ENCODE measurements at places on chromosomes 12 and 14. TPM values are rescaled to one million over a fixed set of nuclear protein-coding genes. Genes with fewer than 3 reads are reported as not detected.

DPF3 gene
- total RNA-seq: 5.4 TPM

A2M gene
- 3.1 TPM for total RNA-seq

GPR84 gene
- total RNA-seq: not detected

DNA sequence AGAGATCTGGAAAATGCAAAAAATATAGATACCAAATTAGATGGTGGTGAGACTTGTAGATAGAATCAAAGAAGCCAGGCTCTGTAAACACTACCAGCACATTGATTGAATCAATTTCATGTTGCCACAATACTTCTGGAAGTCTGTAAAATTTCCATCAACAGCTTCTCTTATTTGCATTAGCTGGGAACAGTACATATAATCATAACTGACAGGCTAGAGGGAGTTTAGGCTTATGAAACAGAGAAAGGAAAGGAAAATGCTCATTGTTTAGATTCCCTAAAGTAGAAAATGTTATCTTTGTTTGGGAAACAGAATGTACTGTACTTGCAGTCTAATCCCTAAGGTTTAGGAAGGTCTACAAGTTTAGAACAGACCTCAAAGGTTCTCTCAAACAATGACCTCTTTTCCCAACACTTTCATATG, 335.2 kb downstream of the CEP128 start:
- no peak for DNase-seq

DNA sequence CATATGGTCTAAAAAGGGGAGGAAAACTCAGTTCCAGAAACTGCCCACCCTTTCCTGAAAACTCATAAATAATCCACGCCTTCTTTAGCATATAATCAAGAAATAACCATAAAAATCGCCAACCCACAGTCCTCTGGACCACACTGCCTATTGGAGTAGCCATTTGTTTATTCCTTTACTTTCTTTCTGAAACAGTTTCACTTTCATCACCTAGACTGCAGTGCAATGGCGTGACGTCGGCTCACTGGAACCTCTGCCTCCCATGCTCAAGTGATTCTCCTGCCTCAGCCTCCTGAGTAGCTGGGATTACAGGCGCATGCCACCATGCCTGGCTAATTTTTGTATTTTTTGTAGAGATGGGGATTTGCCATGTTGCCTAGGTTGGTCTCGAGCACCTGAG, 44.2 kb downstream of the CLMN start:
- peak; percentile 12 for DNase-seq

GRCh38 chr12:94874518-94875302, 128.8 kb downstream of the NDUFA12 start:
- DNase-seq: no peak

DNA sequence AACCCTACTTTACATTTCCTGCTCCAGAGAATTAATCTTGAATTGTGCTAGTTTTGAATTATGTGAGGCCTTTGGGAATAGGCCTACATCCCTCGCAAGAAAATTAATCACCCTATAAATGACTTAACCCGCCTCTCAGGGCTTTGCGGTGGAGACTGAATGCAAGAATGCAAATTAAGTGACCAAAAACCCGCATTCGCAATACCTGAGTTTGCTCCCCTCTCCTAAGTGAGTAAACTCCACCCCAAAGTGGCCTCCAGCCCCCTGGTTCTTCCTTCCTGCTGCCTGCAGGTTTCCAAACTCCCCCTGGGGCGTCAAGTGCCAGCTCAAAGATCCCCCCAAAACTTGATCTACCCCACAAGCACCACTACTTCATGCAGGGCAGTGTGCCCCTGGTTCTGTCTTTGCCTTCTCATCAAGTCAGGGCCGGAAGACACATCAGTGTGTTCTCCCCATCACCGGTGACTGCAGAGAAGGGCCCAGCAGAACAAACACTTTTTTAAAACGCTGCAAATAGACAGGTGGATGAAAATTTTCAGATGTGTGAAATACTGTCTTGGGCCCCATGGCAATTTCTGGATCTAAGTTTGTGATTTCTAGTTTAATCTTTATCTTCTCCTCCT, 644.7 kb downstream of the VRK1 start:
- DNase-seq: no peak

DNA sequence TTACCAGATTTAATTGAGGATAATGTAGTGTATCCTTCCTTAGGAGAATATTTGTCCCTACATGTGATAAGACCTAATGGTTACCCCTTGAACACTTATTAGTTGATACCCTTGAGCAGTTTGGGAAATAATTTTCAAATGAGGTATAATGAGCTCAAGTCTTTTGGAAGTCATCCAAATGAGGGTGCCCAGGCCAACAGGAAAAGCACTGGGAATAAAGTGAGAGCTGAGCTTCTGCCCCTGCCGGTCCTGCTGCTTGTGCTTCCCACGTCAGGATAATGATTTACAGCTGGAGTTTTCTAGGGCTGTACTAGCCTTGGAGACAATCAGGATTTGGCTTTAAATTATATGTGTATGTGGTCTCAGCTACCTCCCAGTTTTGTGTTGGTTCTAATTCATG, 178.8 kb upstream of the FRMD6 start:
- peak; percentile 74 for DNase-seq

GRCh38 chr12:52257074-52257551, 17.3 kb upstream of the KRT86 start:
- DNase-seq: no peak

- no peak for DNase-seq
Observed at GRCh38 chr12:15721316-15722115, 67.7 kb downstream of the EPS8 start.

DNA sequence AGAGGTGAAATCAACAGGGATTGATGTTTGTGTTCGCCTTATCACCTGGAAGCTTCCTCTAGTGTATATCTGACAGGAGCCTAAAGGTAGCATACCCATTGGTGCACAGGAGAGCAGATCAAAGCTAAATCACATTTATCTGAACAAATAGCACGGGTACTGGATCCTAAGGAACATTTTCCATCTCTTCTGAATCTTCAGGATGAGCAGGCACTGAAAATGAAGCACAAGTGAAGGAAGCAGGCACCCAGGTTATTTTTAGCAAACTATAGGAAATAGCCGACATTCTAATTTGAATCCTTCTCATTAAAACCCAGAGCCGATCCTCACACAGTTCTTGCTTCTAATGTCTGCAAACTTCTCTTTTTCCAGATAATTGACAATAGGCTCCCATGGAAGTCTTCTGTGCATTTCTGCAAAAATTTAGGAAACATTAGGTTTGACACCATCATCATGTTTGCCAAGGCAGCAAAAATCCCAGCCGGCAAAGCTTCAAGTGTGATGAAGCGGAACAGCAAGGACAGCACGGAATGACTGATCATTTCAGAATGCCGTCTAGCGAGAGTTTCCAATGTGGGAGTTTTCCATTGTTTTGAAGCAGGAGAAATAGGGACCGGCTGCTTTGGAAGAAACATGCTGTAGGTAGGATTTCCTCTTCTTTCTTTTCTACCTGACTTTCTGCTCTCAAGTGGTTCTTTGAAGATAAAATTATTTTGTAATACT, 24.3 kb upstream of the RGS6 start:
- DNase-seq: no peak

KLRD1 gene
- total RNA-seq: not detected

GRCh38 chr12:122282061-122282460, 15.8 kb upstream of the VPS33A start:
- DNase-seq: peak; percentile 83

- DNase-seq: no peak
Observed at GRCh38 chr12:34166427-34167060, 144.2 kb downstream of the ALG10 start.

GNB3 gene
- 0.57 TPM for total RNA-seq

DNA sequence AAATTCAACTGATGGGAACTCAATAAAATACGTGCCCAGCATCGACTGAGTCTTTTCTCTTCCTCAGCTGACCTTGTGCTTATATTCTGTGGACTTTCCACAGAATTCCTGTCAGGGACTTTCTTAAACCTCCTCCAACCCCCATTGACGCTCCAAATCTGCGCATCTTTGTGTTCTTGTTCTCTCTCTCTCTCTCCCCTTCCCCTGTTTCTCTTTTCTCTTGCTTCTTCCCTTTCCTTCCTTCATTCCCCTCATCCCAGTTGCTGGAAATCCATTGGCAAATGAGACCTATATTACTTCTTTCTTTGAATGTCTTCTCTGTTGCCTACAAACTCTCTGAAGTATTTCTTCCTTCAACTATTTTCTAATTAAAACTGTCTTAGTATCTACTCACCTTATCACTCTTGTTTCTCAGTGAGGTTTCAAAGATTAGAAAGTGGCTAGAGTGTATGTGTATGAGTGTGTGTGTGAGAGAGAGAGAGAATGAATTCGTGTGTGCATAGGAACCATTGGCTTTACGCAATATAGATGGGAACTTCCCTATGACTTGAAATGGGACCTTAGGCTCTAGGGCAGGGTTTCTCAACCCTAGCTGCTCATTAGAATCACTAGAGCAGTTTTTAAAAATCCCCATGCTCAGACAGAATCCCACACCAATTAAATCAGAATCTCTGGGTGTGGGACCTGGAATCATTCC, 41.8 kb upstream of the DHRS7 start:
- no peak for DNase-seq

GRCh38 chr14:71665781-71666180, 266.4 kb upstream of the RGS6 start:
- DNase-seq: no peak

DNA sequence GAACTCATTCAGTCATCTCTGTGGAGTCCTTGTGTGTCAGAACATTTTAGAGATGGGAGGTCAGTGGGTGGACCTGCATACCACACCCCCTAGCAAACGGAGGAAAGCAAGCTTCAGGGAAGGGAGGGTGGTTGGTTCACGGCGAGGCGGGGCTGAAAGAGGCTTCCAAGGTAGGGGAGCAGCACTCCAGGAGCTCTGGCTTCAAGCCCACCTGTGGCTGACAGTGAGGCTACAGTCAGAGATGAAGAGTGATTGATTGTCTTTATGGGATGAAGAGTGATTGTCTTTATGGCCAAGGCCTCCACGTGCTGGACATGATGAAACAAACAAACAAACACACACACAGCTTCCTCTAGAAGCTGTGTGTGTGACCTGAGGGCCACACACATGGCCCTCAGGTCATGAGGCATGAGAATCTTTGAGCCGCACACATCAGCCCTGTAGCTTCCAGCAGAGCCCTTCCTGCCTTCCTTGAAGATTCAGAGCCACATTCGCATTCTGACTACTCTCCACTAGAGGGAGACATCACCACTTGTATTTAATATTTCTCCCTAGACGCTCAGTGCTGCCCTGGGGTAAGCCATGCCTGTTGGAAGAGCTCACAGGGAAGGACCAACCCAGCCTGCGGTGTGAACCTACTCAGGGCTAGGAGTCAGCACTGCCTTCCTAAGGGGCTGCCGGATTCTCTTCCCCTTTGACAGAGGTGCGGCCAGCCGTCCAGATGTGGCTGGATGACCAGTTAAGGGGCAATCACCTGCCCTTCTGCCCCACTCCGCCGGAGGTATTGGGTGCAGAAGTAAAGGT, 54.4 kb upstream of the KCNA1 start:
- peak; percentile 78 for DNase-seq

RND1 gene
- not detected for total RNA-seq

- peak; percentile 78 for DNase-seq
Observed at GRCh38 chr12:94098466-94098865, 49.9 kb upstream of the PLXNC1 start.

GRCh38 chr14:93716002-93716745, 72.1 kb downstream of the PRIMA1 start:
- DNase-seq: no peak

KCNJ8 gene
- total RNA-seq: not detected

DNA sequence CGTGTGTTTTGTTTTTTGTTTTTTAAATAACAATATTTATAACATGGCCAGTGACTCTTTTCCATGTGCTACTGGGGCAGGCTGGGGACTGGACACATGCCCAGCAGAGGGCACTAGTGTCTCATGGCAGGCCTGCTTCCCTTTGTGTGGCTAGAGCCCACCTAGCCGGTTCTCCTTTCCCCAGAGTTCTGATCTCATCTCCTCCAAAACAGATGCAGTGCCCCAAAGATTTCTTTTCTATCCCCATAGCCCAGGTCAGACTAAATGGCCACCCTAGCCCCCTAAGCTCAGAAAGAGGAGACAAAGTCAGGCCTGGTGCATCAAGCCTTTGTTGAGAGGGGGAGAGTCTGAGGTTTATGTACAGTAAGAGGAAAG, 21.2 kb downstream of the PRPF40B start:
- DNase-seq: peak; percentile 63

- DNase-seq: no peak
Observed at GRCh38 chr14:79351011-79351410, 860.3 kb downstream of the DIO2 start.

NEUROD4 gene
- total RNA-seq: not detected
